ENCODE measurements at places on chromosomes 5 and 9. TPM values are rescaled to one million over a fixed set of nuclear protein-coding genes. Genes with fewer than 3 reads are reported as not detected.

GRCh38 chr5:67176936-67177335, 19.7 kb downstream of the CD180 start:
- H3K27me3 ChIP-seq = no peaks in the 10 kb centered on the region
- no peak overlapping the region for H3K4me3 ChIP-seq
- no peak overlapping the region for H3K27ac ChIP-seq
- H3K4me1 ChIP-seq = peaks cover 3% of the 10 kb centered on the region
- H3K36me3 ChIP-seq = no peaks in the 10 kb centered on the region

DNA sequence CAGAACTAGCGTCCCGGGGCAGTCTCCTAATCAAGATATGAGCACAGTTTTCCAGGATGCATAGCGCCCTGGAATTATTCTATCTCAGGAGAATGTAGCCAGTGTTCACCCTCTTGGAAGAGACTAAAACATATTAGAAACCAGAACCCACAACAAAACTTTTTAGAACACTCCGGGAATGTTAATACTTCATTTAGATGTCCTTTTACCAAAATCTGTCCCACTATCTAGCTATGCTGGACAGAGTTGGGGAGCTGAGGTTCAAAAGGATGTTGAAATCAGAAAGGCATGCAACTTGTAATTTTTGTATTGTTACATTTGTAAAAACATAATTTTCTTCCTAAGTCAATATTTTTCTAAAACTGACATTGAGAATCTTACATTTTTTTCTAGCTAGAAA, 386.5 kb upstream of the RFX3 start:
- peak; percentile 50 for DNase-seq
- no peak overlapping the region for H3K27ac ChIP-seq
- no peaks in the 10 kb centered on the region for H3K36me3 ChIP-seq
- no peaks in the 10 kb centered on the region for H3K27me3 ChIP-seq
- H3K4me3 ChIP-seq = no peak overlapping the region

GRCh38 chr5:1641560-1642166, 117.9 kb upstream of the LPCAT1 start:
- no peak overlapping the region for H3K4me3 ChIP-seq
- peak; percentile 95 for DNase-seq
- no peak overlapping the region for H3K27ac ChIP-seq
- peaks cover 33% of the 10 kb centered on the region for H3K27me3 ChIP-seq
- H3K4me1 ChIP-seq = no peaks in the 10 kb centered on the region

CDH9 gene
- not detected for total RNA-seq

MCTP1 gene
- not detected for total RNA-seq

CDX1 gene
- total RNA-seq = not detected

GRCh38 chr5:79526493-79526892, 12.6 kb upstream of the HOMER1 start:
- no peak overlapping the region for H3K27ac ChIP-seq
- no peak for DNase-seq
- H3K4me3 ChIP-seq = no peak overlapping the region
- H3K36me3 ChIP-seq = no peaks in the 10 kb centered on the region
- no peaks in the 10 kb centered on the region for H3K27me3 ChIP-seq

All from cardiac muscle cell (in vitro differentiated cells and primary cell).